Testis (tissue), 5 donors: ENCODE measurements at places on chromosomes 1 and 21. TPM values are rescaled to one million over a fixed set of nuclear protein-coding genes. Genes with fewer than 3 reads are reported as not detected.

DNA sequence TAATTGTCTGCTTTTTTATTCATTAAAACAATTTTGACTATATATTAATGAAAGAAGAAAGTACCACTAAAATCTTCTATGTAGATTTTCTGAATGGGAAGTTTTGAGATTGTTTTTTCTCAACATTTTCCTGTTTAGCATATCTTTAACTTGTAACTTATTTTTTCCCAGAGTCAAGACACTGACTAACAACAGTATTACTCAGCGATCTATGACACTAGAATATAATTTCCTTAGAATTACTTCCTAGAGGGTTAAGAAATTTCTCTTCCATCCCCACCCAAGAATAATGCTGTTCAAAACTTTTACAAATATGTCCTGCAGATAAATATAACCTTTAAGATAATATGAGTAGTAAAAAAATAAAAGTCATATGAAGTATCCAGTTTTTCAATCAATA, 218.2 kb upstream of the NR5A2 start:
- no peak for DNase-seq

- no peak for DNase-seq
Observed at GRCh38 chr1:182507685-182508084, 57.7 kb downstream of the RGSL1 start.

- DNase-seq, result no peak
Observed at GRCh38 chr1:235027862-235028250, 100.8 kb downstream of the TOMM20 start.

GRCh38 chr1:198701766-198702539, 63.1 kb downstream of the PTPRC start:
- no peak for DNase-seq

DNA sequence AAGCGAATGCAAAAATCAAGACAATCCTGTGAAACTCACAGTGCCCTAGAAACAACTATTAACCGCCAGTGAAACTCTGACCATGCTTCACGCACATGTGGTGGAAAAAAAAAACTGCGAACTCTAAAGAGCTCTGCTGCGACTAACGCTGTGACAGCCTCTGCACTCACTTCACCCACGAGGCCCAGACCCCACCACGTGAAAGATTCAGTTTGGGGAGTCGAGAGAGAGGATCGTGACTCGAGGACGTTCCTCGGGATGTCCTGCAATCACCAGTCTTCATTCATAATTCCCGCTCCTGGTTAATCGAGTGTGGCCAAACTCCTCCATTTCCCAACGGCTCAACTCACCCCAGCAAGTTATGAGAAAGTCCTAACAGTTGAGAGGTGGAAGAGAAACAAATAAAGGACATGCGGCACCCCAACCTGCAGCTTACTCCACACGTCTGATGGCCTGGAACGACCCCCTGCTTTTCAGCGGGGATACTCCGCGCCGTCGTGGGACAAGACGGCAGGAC, 1.1 kb downstream of the SERBP1 start:
- DNase-seq, result peak; percentile 28

DNA sequence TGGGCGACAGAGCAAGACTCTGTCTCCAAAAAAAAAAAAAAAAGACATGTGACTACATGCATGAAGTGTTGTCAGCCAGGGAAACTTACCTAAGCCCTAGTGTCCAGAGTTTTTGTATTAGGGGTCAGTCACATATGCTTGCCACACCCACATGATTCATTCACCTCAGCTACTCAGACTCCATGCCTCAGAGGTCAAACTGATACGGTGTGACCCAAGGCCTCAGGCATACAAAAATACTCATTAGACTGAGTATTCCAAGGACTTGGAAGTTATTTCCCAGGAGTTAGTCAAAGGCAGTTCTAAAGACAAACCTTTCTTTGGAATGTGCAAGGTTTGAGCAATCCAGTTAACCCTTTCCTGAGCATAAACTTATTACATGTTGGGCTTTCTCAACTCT, 6.3 kb upstream of the TRIM33 start:
- no peak for DNase-seq

- no peak for DNase-seq
Observed at GRCh38 chr1:6243993-6244392, at the start of gene HES3. Gene HES3 (plus strand): TSS chr1:6244179. CDS start chr1:6244366, 187 bp downstream.

GRCh38 chr1:209072481-209072880, 511.0 kb upstream of the CAMK1G start:
- no peak for DNase-seq

GRCh38 chr1:230016159-230016558, 50.9 kb upstream of the GALNT2 start:
- DNase-seq, result no peak

DNA sequence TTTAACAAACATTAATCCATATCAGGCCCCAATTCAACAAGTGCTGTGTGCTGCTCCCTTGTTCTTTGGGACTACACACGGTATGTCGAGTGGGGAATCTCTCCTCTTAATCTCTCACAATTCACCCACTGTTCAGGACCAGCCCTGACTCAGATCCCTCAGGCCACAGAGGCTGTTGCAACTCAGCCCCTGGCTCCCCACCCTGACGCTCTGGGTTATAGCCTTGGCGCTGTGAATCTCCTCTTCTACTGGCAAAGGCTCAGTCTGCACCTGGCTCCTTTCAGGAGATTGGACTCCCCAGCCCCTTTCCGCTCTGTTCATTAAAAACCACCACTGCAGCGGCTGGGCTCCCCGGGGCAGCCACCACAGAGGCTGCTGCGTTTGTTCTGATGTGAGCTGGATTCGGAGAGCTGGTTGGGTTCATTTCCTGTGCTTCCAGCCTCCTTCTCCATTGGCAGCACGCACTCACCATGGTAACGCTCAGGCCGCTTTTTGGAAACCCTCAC, 13.0 kb downstream of the CAPN8 start:
- DNase-seq, result peak; percentile 32

GRCh38 chr1:2472561-2473177, 3.4 kb upstream of the PLCH2 start:
- no peak for DNase-seq

GRCh38 chr21:25457411-25457810, 149.9 kb downstream of the MRPL39 start:
- DNase-seq, result no peak

GRCh38 chr1:66623812-66624211, 89.9 kb downstream of the SGIP1 start:
- no peak for DNase-seq

- peak; percentile 52 for DNase-seq
Observed at GRCh38 chr1:67705735-67706453, 20.9 kb downstream of the GADD45A start.

- DNase-seq, result peak; percentile 52
Observed at GRCh38 chr1:219174460-219175211, 958 bp downstream of the LYPLAL1 start.

- peak; percentile 11 for DNase-seq
Observed at GRCh38 chr1:41305576-41306363, 55.5 kb upstream of the FOXO6 start.

DNA sequence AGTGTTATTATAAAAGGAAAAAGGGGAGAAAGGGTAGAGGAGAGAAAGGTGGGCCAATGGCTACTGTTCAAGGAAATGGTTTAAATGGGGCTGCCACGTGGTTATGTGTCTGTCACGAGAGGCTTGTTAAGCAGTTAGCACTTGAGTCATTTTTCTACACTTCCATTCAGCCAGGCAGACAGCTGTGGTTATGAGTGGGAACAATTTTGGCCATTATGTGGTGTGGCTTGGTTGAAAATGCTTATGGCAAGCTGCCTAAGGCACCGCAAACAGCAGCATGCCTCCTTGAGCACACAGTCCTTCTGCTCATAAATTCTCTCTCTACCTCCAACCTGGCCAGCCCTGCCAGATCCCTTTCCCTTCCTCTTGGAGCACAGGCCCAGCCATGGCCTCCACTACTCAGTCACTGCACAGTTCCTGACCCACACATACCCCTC, 3.2 kb upstream of the SRM start:
- DNase-seq, result no peak

DNA sequence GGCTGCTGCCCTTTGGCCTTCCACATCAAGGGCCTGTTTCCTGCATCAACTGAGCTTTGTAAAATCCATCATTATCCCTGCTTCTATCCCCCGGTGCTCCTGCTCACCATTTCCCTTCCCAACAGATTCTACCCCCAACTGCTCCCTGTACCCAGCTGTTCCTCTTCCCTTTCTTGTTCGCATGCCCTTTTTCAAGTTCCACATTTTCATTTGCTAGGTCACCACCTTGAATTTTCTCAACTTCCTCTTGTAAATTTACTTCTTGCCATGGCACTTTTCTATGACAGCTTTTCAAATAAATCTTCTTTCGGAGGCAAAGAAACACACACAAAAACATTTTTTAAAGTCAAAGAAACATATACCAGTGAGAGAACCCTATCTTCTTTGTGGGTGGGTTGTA, 330.5 kb upstream of the ADGRL2 start:
- DNase-seq, result no peak

DNA sequence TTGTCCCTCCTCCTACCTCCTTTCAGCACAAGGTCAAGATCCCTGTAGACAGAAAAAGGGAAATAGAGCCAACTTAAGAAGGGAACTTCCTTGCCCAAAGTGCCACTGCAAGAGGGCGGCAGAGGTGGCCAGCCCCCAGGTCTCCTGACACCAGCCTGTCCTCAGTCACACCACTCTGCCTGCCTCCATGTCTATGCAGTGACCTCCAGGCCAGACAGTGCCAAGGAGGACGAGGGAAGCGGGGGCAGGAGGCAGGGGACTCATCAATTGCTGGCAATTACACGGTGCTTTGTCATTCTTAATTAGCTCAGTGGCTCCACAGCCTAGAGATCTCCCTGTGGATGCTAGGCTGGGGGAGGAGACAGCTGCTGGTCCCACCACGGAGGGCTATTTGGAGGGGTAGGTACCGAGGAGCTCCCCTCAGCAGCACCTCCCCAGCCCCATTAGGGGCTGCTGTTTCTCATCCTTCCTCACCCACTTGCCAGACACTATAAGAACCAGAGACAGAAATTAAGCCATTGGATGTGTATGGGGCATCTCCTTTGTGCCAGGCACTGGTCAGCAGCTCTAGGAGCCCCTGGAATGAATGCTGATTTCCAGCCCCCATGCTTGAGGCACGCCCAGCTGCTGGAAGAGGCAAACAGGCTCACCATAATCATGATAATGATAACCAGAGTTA, 6.1 kb upstream of the LDLRAP1 start:
- no peak for DNase-seq

GRCh38 chr1:224959115-224959514, 29.6 kb downstream of the DNAH14 start:
- DNase-seq, result no peak

GRCh38 chr1:11558871-11559590, 80.1 kb downstream of the DISP3 start:
- DNase-seq, result no peak

DNA sequence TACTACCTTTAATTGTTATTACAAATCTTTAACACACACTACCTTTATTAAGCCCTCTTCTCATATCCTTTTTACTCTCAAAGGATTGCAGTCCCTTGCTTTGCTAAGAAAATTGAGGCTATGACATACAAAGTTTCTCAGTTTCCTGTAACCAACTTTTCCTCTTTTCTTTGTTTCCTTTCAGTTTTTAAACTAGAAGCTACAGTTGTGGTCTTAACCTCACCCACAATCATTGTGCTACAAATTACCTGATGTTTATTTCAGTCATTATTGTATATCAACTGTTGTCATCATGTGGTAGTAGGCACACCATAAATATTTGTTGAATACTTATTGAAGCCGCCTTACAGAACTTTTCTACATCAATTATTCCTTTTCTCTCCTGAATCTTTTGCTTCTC, 51.8 kb downstream of the SLAMF6 start:
- DNase-seq, result no peak

- DNase-seq, result no peak
Observed at GRCh38 chr1:82598337-82598736, 797.6 kb downstream of the ADGRL2 start.

DNA sequence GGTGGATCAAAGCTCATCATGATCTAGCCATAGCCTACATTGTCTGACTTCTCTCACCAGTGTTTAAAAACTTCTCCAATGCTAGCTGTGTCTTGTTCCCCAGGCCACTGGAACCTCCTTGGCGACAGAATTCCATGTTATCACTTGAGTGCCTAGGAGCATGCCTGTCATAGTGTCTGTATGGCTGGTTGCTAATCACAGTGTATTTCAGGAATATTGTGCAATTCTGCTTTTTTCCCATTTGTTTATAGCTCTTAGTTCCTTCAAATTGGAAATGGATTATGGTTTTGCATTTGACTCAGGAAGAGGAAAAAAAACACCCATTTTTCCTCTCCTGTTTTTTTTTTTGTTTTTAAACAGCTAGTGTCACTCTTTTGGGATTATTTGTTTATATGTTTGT, 25.5 kb downstream of the ROR1 start:
- no peak for DNase-seq

DNA sequence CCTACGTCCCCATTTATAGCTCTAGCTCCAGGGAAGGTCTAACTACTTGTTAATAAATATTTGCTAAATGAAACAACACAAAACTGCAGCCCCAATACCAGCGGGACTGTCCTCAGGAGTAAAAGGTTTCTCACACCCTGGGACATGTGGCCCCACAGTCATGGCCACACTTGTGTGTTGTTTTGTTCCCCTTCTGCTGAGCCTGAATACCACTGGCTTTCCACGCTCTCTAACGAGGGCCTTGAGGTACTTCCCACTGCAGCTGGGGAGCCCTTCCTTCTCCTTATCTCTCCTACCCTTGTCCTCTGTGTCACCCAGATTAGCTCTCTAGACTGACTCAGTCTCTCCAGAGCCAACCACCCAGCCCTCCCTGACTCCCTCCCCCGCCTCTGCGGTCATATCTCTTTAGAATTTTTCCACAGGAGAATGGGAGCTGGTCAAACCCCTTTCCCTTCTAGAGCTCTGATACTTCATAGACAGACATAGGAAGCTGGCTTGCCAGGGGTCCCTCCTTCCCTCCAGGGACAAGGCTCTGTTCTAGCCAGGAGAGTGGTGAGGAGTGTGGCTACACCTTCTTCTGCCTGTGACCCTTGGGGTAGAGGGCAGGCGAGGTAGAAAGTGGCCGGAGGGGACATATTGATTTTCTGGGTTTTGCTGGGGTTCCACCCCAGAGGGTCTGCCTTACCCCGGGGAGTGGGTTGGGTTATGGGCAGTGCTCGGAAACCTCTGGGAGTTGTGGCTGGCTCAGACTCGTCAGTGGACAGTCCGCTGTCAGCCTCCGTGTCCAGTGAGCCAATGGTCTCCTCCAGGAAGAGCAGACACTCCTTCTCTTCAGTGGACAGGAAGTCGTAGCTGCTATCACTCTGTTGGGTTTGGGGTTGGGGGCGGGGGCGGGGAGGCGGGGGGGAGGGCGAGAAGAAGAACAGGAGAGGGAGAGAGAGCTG, 8.1 kb downstream of the C1orf116 start:
- no peak for DNase-seq

- DNase-seq, result no peak
Observed at GRCh38 chr1:67041841-67042503, 12.0 kb downstream of the SLC35D1 start.

- no peak for DNase-seq
Observed at GRCh38 chr1:50615036-50615750, 191.9 kb upstream of the DMRTA2 start.

The NBPF4 gene
- 6.9 TPM for total RNA-seq

The CD5L gene
- total RNA-seq, result 0.25 TPM

The S100A13 gene
- total RNA-seq, result 54.2 TPM

The AK5 gene
- 28.7 TPM for total RNA-seq

The MROH7 gene
- 72.7 TPM for total RNA-seq

The RNF186 gene
- total RNA-seq, result 0.19 TPM

The KTI12 gene
- total RNA-seq, result 15.7 TPM

The SPRR2G gene
- not detected for total RNA-seq

The UTS2 gene
- not detected for total RNA-seq

The KLHDC8A gene
- total RNA-seq, result 12.9 TPM

The ZSWIM5 gene
- 13.7 TPM for total RNA-seq

The PTBP2 gene
- total RNA-seq, result 109 TPM

The ETV3 gene
- total RNA-seq, result 29.1 TPM
